ENCODE measurements at places on chromosomes 12 and 14.

DNA sequence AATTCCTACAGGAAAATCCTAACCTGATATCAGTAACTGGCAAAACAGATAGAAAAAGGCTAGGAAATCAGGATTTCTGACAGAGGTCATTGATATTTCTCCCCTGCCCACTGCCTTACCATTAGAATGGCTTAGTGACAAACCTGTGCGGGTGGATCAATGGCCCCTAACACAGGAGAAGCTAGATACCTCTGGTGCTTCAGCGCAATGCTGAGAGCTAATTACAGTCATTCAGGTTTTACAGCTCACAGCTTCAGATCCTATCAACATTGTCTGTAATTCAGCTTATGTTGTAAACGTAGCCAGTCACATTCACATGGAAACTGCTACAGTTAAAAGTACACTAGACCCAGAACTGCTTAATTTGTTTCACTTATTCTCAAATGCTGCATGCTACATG lies 17.4 kb upstream of the SLC10A1 start:
- DNase-seq, result no peak

DNA sequence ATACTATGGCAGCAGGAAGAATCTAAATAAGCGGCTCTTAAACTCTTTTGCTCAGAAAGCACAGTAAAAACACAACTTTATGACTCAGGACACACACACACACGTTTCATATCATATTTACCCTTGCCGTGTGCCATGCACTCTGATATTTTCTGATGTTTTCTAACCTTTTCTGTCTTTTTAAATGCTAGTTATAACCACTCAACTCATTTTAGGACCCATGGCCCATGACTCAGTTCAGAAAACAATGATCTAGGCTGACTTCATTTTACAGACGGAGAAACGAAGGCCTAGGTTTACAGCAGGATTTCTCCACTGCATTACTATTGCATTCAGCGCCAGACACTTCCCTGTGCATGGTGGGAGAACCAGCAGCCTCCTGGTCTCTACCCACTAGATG lies 9.1 kb downstream of the VWF start:
- no peak for DNase-seq

- DNase-seq, result peak; percentile 62
Measured at GRCh38 chr12:93783832-93784231, 106.7 kb downstream of the CRADD start.

DNA sequence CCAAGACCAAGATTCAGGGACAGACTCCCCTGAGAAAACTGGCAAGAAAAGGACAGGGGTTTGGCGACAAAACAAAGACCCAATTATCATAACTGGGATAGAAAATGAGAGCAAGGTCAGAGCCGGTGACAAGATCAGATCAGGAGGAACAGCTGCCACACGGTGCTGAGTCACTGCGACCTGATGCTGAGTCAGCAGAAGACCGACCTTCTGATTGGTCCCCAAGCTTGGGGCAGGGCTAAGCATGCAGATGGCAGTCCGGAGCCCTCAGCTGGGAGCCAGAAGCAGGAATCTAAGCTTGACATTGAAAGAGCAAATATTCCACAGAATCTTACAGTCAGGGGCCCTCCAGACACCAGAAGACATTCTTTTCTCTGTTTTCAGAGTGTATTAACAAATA lies 19.1 kb upstream of the ARMH4 start:
- peak; percentile 66 for DNase-seq

DNA sequence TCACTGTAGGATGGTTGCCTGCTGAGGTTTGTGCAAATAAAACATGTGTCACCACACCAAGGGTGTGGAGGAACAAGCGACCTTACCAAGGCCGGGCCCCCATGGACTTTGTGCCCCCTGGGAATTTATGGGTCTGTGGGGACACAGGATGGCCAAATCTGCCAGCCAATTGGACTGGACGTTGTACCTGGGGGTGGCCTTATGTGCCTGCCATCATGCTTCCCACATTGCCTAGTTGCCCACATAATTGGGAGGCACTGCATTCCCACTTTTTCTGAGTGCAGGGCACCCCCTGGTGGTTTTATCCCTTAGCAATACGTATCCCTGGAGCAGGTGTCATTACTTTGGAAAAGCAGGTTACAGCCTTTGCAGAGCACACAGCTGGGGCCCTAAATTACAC lies 92.6 kb upstream of the TMPO start:
- no peak for DNase-seq

DNA sequence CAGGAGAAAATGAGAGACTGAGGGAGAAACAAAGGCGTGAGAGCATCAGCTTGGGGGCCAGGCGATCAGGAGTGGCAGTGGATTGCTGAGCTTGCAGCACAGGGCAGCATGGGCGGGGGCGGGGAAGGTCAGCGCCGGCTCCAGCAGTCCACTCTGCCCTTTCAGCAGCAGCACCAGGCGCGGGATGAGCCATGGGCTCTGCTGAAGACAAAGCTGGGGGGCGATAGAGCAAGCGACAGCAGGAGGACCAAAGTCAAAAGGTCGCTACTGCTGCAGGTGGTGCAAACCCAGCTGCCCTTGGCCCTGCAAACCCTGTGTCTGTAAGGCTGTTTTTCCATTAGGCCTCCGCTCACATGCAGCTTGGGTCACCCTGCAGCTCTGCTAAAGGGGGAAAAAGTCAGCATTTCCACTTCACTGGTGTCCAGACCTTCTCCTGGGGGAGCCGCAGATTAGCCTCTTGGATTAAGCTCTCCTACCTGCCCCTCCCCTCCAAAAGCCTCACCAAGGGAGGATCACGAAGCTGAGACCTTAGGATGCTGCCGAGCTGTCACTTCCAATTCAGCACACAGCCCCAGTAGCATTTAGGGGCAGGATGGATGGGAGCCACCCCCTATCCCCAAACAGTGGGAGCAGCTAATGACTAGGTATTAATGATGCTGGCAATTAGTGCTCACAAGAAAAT lies 204.8 kb downstream of the DPF3 start:
- no peak for DNase-seq

DNA sequence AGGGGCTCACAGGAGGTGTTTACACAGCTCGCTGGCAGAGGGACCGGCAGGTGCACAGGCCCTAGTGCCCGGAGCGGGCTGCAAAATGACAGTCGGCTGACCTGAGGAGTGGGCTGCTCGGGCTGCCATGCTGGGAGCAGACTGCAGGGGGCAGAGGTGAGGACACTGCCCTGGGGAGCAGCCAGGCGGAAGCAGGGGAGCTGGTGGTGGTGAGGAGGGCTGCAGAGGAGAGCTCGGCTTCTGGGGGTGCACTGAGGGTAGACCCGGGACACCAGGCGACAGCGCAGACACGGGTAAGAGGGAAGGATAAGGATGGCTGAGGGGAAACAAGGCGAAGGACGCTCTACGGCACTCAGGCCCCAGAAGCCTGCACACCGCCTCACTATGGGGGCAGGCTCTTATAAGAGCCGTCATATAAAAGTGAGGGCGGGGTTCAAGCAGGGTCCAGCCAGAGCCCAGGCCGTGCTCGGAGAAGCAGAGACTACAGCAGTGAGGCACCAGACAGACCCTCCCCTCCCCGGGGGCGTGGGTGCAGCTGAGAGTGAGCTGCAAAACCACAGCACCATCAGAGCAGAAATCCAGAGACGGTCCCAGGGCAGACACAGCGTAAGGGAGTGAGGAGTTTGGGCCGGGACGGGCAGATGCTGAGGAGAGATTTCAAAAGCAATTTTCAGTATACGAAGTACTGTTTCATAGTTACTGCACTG lies 62.5 kb downstream of the CCDC88C start:
- no peak for DNase-seq

GRCh38 chr12:89622115-89622514 lies 86.5 kb downstream of the ATP2B1 start:
- no peak for DNase-seq

DNA sequence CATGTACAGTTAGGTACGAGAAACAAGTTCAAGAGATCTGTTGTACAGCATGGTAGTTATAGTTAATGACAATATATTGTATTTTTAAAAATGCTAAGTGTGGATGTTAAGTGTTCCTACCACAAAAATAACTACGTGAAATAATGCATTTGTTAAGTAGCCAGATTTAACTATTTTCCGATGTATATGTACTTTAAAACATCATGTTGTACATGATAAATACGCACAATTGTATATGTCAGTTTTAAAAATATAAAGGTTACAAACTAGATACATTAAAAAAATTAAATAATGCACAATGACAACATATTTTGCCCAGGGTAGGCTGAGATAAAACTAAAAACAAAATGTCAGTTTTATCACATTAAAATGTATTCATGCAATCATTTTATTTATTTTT lies 285.1 kb upstream of the DCN start:
- no peak for DNase-seq

- DNase-seq, result no peak
Measured at GRCh38 chr12:118922405-118922804, 58.9 kb upstream of the SRRM4 start.

DNA sequence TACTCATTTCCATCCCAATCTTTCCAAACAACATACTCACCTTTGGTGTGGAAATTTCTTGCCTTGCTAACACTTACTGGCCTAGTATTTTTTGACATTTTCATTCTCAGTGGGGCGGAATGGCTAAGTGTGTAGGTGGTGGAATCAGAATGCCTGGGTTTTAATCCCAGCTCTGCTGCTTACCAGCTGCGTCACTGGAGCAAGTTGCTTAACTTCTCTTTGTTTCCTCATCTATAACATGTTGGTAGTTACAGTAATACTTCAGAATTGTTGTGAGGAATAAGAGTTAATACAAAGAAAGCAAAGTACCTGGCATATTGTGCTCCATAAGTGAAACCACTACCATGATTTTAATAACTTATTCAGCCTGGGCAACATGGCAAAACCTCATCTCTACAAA lies 3.0 kb upstream of the FAM177A1 start:
- DNase-seq, result no peak

DNA sequence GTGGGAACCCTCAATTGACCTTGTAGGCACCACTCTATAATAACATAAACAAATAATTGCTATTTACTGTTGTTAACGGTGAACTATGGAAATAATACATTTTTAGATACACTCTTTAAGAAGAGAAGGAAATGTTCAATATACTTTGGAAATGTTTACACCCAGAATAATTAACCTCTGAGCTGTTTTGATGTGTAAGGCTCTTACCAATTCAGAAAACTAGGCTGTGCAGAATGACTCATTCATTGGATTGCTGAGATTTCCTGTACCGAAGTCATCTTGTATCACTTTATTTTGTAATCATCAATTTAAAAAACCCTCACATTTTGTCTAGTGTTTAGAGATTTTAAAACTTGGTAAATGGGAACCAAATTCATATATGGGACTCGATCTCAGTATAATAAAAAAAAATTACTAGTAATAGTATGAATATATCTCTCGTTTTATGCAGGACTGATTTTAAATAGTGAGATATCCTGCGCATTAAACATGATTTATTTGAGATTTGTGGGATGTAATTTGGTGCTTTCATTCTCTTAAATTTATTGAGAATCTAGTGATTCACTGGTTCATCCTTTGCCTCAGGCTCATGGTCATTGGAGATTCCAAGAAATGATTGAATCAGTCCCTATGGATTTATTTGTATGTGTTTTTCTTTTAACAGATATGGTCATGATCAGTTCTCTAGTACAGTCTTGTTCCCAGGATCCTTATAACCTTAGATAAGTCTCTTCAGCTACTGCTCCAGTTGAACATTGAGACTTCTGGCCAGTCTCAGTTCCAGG lies 3.9 kb downstream of the SAMD4A start:
- no peak for DNase-seq
